Nephron progenitor cell (in vitro differentiated cells): ENCODE measurements at places on chromosomes 6 and 20.

GRCh38 chr6:79072640-79073181, 5.3 kb downstream of the PHIP start:
- DNase-seq: no peak
- H3K27me3 ChIP-seq: no peaks in the 10 kb centered on the region
- H3K27ac ChIP-seq: no peak overlapping the region
- H3K36me3 ChIP-seq: peaks cover 20% of the 10 kb centered on the region
- peaks cover 32% of the 10 kb centered on the region for H3K4me1 ChIP-seq

- H3K27me3 ChIP-seq: peaks cover 31% of the 10 kb centered on the region
- no peak overlapping the region for H3K4me3 ChIP-seq
Measured at GRCh38 chr6:5967594-5967993, 39.1 kb downstream of the NRN1 start.

GRCh38 chr6:37085198-37085597, 79.7 kb downstream of the FGD2 start:
- no peaks in the 10 kb centered on the region for H3K36me3 ChIP-seq
- H3K27ac ChIP-seq: no peak overlapping the region
- H3K4me1 ChIP-seq: peaks cover 60% of the 10 kb centered on the region
- H3K27me3 ChIP-seq: peaks cover 8% of the 10 kb centered on the region
- DNase-seq: no peak

DNA sequence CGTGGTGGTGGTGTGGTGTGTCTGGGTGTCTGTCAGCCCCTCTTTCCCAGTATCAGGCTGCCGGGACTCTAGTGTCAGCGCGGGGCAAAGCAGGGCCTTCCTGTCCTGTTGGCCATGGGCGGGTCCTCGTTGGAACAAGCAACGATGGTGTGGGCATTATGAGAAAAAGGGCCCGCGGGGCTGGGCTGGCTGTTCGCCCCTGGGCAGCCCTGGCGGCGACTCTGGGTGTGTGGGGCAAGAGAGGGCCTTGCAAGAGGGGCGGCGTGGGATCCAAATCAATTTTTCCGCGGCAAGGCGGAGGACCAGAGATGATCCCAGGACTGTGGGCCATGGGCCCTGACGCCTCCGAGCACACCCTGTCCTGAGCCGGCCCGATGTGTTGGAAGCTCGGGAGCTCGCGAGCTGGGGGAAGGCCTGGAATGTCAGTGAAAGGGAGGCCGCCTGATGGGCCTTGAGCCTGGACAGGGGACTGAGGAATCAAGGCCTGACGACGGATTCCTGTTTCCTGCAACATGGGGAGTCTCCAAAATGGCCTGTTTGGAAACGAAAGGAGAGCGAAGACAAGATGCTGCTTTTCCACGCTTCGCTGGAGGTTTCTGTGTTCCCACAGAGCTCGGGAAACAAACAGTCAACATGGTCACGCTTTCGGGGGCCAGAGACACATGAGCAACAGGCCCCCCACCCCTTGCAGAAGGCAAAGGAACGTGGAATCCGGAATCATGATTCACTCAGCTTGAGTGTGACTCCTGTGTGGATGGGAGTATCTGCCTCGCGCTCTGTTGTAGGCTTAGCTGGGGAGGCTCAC, 364.7 kb upstream of the DEFB115 start:
- no peak overlapping the region for H3K27ac ChIP-seq
- H3K36me3 ChIP-seq: no peaks in the 10 kb centered on the region
- peaks cover 2% of the 10 kb centered on the region for H3K27me3 ChIP-seq
- DNase-seq: no peak

DNA sequence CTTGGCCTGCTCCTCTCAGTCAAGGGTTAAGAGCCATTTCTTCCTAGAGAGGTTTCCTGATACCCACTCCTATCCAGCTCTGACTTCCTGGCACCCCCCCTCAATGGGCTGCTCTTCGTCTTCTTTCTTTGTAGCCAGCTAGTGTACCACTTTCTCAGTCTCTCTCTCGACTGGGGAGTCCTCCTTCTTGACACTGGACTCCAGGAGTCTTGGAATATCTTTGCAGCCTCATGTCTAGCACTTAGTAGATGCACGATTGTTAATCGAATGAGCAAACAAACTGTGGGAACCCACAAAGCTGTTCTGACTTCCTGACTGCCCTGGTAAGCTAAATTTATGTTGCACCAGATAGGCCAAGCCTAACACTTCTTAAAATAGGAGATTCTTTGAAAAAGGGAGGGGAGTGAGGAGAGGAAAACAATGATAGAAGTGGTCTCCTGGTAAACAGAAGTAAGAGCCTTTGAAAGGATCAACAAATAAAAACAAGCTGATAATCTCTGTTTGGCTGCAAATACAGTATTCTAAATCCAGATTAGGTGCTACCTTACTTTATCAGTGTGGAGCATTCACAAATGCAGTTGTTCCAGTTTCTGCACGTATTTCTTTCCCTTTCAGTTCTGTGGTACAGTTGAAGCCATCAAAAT, 160.1 kb upstream of the CITED2 start:
- H3K36me3 ChIP-seq: no peaks in the 10 kb centered on the region
- peaks cover 44% of the 10 kb centered on the region for H3K4me1 ChIP-seq
- peaks cover 8% of the 10 kb centered on the region for H3K27me3 ChIP-seq
- H3K4me3 ChIP-seq: peak overlapping the region; percentile 15

DNA sequence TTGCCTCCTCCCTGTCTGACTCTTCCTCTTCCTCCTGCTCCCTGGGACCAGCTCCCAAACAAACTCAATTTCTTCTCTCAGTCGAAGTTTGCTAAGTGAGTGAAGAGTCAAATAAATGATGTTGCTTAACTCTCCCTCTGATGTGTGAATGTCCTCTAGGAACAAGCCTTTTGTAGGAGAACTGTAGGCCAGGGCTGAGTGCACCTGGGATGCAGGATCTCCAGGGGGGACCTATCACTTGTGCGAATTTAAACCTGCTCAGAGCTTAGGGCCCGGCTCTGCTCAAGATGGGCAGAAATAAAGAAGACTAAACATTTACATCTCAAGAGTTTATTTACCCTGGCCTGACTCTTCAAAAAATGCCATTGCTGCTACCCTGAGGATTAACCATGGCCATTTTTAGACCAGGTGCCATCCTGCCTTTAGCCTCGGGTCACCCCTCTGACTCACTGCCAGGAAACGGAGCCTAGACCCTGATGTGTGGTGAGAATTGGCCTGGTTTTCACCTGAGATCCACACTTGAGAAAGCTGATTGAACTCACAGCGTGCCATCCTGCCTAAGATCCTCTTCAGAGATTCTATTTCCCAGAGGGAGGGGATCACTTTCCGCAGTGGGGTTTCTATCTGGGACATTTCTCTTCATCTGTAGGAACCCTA, 63.6 kb upstream of the CD93 start:
- DNase-seq: no peak
- peak overlapping the region; percentile 12 for H3K27ac ChIP-seq
- H3K4me3 ChIP-seq: no peak overlapping the region
- peaks cover 37% of the 10 kb centered on the region for H3K4me1 ChIP-seq

DNA sequence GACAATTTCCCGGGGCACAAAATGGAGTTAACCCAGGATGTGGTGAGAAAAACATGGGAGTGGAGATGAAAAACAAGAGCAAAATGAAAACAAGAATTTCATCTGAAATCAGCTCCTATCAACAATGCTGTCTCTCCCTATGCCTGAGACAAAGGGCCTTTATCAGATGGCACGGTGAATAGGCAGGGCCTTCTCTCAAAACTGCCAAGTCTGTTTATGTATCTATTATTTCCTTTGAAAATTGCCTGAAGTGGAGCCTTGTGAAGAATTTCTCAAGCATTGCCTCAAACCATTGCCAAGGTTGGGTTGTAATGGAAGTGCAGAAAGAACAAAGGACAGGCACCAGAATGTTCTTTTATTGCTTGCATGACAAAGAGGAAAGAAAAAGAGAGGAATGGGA, 74.7 kb downstream of the BTBD3 start:
- H3K27ac ChIP-seq: no peak overlapping the region
- H3K4me3 ChIP-seq: no peak overlapping the region
- peaks cover 3% of the 10 kb centered on the region for H3K27me3 ChIP-seq
- no peak for DNase-seq
- H3K4me1 ChIP-seq: peaks cover 6% of the 10 kb centered on the region
